Mammary microvascular endothelial cell (primary cell): ENCODE measurements at places on chromosomes 3 and 15. TPM values are rescaled to one million over a fixed set of nuclear protein-coding genes. Genes with fewer than 3 reads are reported as not detected.

The RYR3 gene
- not detected in 2 replicates for total RNA-seq

The RAB6B gene
- 1.1 and 1.2 TPM in 2 replicates for total RNA-seq

The STAC gene
- 20.7 and 29.0 TPM in 2 replicates for total RNA-seq

The DLL4 gene
- total RNA-seq, result 24.1 and 24.6 TPM in 2 replicates

The MOBP gene
- under 0.01 and 0.05 TPM in 2 replicates for total RNA-seq

The ANKUB1 gene
- not detected in 2 replicates for total RNA-seq

The CCDC71 gene
- 25.3 and 31.4 TPM in 2 replicates for total RNA-seq

The GRM2 gene
- not detected in 2 replicates for total RNA-seq

The GOLGA6A gene
- not detected in 2 replicates for total RNA-seq

The SEMA7A gene
- 0.44 and 0.67 TPM in 2 replicates for total RNA-seq

The CRYGS gene
- 0.13 and 0.69 TPM in 2 replicates for total RNA-seq

The C3orf22 gene
- total RNA-seq, result not detected in 2 replicates

The SYNPR gene
- not detected in 2 replicates for total RNA-seq

The SETMAR gene
- 7.8 and 12.6 TPM in 2 replicates for total RNA-seq

The B3GALNT1 gene
- total RNA-seq, result 32.4 and 37.6 TPM in 2 replicates

The ERC2 gene
- 0.05 and 0.13 TPM in 2 replicates for total RNA-seq

The TBC1D21 gene
- not detected in 2 replicates for total RNA-seq

The CLDN16 gene
- total RNA-seq, result 0.13 and 0.39 TPM in 2 replicates

The PDZRN3 gene
- total RNA-seq, result not detected in 2 replicates

The FBXL2 gene
- 17.6 and 18.1 TPM in 2 replicates for total RNA-seq

The REC114 gene
- not detected in 2 replicates for total RNA-seq

The SMCO1 gene
- not detected in 2 replicates for total RNA-seq

The MUC20 gene
- not detected in 2 replicates for total RNA-seq

The PIGBOS1 gene
- total RNA-seq, result 8.7 and 13.9 TPM in 2 replicates

The CNTN6 gene
- not detected in 2 replicates for total RNA-seq

The BTLA gene
- total RNA-seq, result not detected in 2 replicates

The ZIC1 gene
- not detected in 2 replicates for total RNA-seq

The MYO1E gene
- total RNA-seq, result 212 and 222 TPM in 2 replicates

The CD86 gene
- not detected in 2 replicates for total RNA-seq

The CCR2 gene
- not detected in 2 replicates for total RNA-seq

The PLA1A gene
- total RNA-seq, result 2.1 and 4.8 TPM in 2 replicates

The FRMD5 gene
- total RNA-seq, result 0.47 and 0.54 TPM in 2 replicates

The EPB42 gene
- total RNA-seq, result not detected in 2 replicates

The AMIGO3 gene
- total RNA-seq, result 1.5 TPM in 1 of 2 replicates, not detected in the other

The SPINK8 gene
- not detected in 2 replicates for total RNA-seq

The CLRN1 gene
- not detected in 2 replicates for total RNA-seq

The CCDC54 gene
- total RNA-seq, result not detected in 2 replicates

The RARB gene
- total RNA-seq, result 32.2 and 35.0 TPM in 2 replicates

The PDIA5 gene
- 50.6 and 57.9 TPM in 2 replicates for total RNA-seq

The DAZL gene
- not detected in 2 replicates for total RNA-seq

The SNTN gene
- total RNA-seq, result not detected in 2 replicates

The IL17RB gene
- not detected in 2 replicates for total RNA-seq

The TMCO5A gene
- total RNA-seq, result not detected in 2 replicates

The SCG5 gene
- total RNA-seq, result 0.30 and 0.60 TPM in 2 replicates

The GRAMD2A gene
- total RNA-seq, result 0.20 and 0.47 TPM in 2 replicates

The NGRN gene
- total RNA-seq, result 64.3 and 73.8 TPM in 2 replicates

The PCSK6 gene
- 4.3 and 6.0 TPM in 2 replicates for total RNA-seq

The BUB1B gene
- 38.7 and 51.1 TPM in 2 replicates for total RNA-seq

The C2CD4A gene
- 0.15 TPM in 1 of 2 replicates, not detected in the other for total RNA-seq

The SLC28A2 gene
- not detected in 2 replicates for total RNA-seq

The LRRIQ4 gene
- not detected in 2 replicates for total RNA-seq

The LSAMP gene
- total RNA-seq, result not detected in 2 replicates

The IQCH gene
- total RNA-seq, result 1.1 and 1.7 TPM in 2 replicates

The NT5DC2 gene
- total RNA-seq, result 44.6 and 64.3 TPM in 2 replicates

The ADGRG7 gene
- not detected in 2 replicates for total RNA-seq

The GOLGA8H gene
- 0.20 and 0.60 TPM in 2 replicates for total RNA-seq

The PLCH1 gene
- total RNA-seq, result not detected in 2 replicates

The IFT57 gene
- total RNA-seq, result 13.9 and 22.0 TPM in 2 replicates
